ENCODE measurements at places on chromosomes 11 and 22.
A peak's percentile ranks its signal among the peaks of the same experiment; 100 is the strongest.

- DNase-seq = no peak
Observed at GRCh38 chr11:12862696-12863469, 146.2 kb upstream of the RASSF10 start.

GRCh38 chr11:61699737-61700160 lies 19.6 kb downstream of the DAGLA start:
- no peak for DNase-seq

DNA sequence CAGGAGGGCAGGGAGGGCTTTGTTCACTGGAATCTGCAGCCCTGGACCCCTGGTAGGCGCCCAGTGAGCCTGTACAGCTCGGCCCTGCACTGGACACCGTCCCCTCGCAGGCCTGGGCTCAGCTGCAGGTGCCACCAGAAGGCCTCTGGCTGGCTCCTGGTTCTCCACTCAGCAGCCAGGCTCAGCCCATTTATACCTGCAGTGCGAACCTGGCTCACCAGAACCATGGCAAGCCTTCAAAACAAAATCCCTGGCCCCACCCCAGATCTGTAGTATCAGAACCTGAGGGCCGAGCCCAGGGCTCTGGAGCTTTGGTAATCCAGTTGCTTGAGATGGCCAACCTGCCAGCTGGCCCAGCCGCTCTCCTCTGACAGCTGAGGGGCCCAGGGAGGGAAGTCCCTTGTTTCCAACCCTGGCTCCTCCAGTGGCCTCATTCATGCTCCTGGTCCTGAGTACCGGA lies 870 bp upstream of the FREY1 start:
- no peak for DNase-seq

- no peak for DNase-seq
Observed at GRCh38 chr11:67435727-67436458, 1.6 kb downstream of the PTPRCAP start.

GRCh38 chr11:103110391-103110790 lies 1.2 kb downstream of the DYNC2H1 start:
- DNase-seq = no peak

GRCh38 chr11:116073854-116074837 lies 569.9 kb upstream of the CADM1 start:
- DNase-seq = no peak

GRCh38 chr11:67352546-67353316 lies 615 bp downstream of the POLD4 start:
- no peak for DNase-seq

DNA sequence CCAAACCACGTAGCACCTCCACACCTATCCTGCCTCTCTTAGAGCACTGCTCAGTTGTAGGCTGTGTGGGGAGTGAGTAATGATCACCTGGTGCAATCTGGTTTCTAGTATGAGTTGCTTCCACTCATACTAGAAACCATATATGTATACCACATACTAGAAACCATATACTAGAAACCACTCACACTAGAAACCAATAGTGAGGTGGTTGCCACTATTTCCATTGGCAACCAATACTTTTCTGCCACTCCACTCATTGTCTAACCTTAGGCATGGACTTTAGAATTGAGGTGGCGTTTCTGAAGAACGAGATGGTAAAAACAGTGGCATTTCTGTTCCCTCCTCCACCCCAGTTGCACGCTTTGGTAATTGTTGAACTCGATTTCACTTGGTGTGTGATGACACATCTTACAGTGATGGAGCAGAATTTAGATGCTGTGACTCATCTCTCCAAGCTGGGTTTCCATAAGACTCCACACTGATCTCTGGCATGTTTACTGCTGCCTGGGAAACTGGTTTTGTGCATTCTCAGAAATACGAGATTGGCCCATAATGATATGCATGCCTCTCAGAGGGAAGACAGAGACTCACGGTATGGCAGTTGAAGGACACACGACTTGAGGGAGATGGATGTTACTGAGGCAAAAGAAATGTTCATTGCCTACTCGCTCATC lies 82.9 kb downstream of the KIRREL3 start:
- DNase-seq = no peak

- no peak for DNase-seq
Observed at GRCh38 chr11:69476509-69476961, 4.9 kb upstream of the LINC01488 start.

- no peak for DNase-seq
Observed at GRCh38 chr11:23310276-23310675, 450.0 kb upstream of the CCDC179 start.

- DNase-seq = no peak
Observed at GRCh38 chr22:39707351-39707750, 136.8 kb downstream of the CACNA1I start.

- peak; percentile 7 for DNase-seq
Observed at GRCh38 chr11:119518746-119519730, 96.1 kb upstream of the THY1 start.

DNA sequence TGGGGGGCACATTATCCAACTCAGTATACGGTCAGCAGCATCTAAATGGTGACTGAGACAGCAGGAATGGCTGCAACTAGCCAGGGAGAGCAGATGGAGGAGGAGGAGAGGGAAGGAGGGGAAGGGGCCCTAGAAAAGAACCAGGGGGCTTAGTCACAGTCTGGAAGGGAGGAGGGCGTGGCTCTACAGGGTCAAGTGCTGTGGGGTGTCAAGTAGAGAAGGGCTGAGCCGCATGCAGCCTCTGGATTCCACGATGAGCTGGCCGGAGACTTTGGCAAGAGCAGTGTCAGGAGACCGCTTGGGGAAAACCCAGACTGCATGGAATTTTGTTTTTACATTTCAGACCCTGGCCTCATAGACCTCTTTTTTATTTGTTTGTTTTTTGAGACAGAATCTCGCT lies 25.8 kb upstream of the PPFIA1 start:
- no peak for DNase-seq

DNA sequence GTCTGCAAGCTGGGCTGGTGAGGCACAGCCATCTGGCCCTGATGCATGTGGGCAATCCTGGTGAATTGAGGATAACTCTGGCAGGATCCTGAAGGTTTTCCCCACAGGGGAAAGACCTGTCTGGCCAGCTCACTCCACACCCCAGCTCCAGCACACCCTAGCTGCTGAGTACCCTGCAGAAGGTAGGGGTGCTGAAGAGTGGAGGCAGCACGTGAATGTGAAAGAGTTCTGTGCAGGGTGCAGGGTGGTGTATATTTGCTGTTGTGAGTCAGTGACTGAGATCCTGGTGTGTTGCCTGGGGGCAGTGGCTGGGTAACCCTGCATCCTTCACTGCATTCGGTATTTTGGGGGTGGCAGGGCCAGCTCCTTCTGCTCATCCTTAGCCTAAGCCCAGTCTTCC lies 22.4 kb downstream of the DGAT2 start:
- no peak for DNase-seq

DNA sequence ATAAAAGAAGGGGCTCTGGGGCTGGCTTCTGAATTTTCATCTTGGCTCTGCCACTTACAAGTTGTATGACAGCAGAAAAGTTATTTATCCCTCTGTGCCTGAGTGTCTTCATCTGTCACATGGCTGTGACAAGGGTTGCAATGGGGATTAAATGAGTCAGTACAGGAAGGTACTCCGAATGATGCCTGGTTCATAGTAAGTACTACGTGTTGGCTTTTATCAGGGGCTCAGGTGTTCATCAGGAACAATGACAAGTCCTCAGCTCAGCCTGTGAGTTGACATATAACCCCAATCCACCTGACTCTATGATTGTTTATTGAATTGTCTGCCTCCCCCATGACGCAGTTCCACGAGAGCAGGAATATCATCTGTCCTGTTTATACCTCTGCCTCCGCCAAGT lies 45.7 kb downstream of the PAMR1 start:
- no peak for DNase-seq

DNA sequence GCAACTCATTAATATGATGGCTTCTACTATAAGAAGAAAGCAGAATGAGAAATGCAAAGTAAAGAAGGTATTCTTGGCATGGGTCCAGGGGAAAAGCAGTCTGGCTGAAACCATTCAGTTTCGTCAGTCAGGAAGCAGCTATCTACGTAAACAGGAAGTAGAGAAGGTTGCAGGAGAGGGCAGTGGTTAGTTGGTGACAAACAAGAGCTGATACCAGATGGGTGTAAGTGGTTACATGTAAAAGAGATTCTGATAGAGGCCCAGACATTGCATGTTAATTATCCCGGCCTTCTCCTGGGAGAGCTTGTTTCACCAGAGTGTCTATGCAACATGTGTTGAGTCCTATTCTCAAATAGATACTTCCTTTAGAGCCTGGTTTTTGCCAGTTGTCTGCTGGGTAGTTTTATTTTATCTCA lies 58.4 kb upstream of the PSMA1 start:
- DNase-seq = peak; percentile 10

DNA sequence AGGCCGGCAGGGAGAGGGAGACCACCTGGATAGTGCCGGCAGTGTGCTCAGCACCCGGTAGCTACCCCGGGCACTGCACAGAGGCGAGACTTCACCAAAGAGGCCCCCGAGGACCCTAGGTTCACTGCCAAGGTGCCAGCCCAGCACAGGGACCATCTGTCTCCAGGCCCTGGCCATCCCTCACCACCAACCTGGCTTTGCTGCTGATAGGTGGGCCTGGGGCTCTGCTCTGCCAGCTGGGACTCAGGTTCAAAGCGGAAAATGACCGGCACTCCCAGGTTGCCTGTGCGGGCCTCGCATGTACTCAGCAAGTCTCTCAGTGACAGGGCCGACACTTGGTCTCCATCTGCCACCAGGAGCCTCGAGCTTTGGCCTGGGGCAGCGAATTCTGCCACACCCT lies 812.2 kb downstream of the BRD1 start:
- DNase-seq = no peak

DNA sequence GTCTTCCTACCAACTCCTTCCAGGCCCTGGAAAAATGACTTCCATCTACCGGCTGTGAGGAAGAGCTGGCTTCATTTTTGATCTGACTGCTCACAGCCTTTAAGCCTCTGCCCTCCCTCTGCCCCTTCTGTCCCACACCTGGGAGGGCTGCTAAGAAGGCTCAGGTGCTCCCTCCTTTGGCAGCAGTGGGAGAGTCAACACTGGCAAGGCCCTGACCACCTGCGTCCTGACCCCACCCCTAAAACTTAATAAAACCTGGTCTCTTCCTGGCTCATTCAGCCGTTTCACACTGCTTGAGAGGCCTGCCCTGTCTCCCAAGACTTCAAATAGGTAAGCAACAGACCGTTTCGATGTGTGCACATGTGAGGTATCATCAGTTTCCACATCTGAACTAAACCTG lies 52.1 kb upstream of the NFRKB start:
- DNase-seq = no peak

GRCh38 chr11:83168756-83169155 lies 11.8 kb downstream of the PCF11 start:
- no peak for DNase-seq

- peak; percentile 95 for DNase-seq
Observed at GRCh38 chr11:60985991-60986915, 14.8 kb downstream of the CD6 start.

DNA sequence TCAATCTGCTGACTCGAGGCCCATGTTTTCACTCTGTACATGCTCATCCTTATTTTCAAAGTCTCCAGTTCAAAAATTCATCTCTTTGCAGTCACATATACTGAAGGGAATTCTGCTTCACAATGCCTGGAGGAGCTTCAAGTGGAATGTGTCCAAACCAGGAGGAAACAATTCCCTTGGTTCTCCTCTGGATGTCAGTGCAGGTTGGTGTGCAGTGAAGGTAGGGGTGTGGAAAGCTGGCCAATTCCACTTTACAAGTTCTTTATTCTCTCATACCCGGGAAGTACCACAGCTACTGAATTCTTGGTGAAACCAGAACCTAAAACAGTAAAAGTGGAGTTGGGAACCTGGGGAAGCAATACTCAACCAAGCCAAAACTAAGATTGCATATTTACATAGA lies 57.3 kb downstream of the BDNF start:
- no peak for DNase-seq

GRCh38 chr11:130379276-130379675 lies 49.1 kb downstream of the ADAMTS8 start:
- no peak for DNase-seq

GRCh38 chr11:105000797-105001196 lies 22.2 kb downstream of the CASP5 start:
- peak; percentile 45 for DNase-seq

- no peak for DNase-seq
Observed at GRCh38 chr11:40328890-40329614, 1130.4 kb downstream of the LRRC4C start.

- DNase-seq = no peak
Observed at GRCh38 chr11:8325591-8326304, 62.1 kb upstream of the LMO1 start.

DNA sequence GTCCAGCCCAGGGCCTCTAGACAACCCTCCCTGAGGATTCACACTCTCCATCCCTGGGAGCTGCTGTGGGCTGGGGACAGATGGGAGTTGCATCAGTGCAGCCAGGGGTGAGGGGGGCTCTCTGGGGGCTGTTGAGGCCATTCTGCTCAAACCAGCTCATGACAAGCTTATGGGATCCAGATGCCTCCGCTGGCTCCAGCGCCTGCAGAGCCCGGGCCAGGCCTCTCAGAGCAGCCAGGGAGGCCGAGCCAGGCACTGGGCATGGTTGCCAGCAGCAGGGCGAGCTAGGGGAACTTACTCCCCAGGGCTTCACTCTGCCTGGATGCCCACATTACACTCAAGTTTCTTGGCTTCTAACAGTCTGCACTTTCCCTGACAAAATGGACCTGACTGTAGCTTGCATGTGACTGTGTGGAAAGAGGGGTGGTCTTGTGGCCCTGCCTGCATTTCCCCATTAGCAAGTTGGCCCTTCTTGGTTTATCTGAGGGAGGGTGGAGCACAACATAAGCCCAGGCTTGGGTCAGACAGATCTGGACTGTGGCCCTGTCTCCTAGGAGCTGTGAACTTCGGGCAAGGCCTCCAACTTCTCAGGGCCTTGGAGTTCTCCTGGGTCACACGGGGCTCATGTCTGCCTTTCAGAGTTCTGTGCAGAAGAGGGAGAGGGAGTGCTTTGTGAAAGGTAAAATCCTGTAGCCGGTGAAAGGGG lies 34.5 kb upstream of the CYB5R3 start:
- no peak for DNase-seq

DNA sequence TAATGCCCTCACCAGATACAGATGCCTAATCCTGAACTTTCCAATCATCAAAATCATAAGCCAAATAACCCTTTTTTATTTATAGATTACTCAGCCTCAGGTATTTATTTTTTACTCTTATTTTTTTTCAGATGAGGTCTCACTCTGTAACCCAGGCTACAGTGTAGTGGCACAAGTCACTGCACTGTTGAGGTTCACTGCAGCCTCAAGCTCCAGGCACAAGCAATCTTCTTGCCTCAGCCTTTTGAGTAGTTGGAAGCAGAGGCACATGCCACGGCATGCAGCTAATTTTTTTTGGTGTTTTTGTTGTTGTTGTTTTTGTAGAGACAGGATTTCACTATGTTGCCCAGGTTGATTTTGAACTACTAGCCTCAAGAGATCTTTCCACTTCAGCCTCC lies 49.5 kb downstream of the TTC28 start:
- no peak for DNase-seq

DNA sequence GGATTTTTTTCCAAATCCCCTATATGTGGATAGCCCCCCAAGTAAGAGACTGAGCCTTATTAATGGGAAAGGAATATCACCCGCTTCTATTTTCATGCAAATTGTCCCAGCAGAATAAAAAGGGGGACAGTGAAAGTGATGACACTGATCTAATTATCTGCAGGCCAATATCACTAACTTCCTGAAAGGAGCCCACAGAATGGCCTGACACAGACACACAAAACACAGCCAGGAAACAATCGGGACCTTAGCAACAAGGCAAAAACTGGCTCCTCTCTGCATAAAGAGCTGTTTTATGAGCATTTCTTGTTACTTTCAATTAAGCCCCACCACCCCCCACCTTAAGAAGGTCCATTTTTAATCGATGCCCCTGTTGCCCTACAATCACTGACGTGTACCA lies 54.3 kb upstream of the FAM181B start:
- DNase-seq = no peak
